ENCODE measurements at places on chromosomes 2 and 18.

DNA sequence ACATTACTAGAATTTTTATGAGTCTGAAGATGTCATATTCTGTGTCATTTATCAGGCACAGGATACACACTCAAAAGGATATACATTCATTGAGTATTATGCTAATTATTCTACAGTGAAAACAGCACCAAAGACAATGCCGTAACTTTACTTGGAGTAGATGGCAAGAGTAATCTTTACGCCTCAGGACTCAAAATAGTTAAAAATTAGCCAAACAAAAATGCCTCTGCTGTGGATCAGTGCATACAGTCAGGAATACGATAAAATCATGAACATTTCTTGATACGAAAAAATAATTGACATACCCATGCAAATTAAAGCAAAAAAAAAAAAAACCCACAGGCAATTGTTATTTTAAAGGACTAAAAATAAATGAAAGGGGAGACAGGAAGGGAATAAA, 129.7 kb downstream of the NETO1 start:
- no peak for DNase-seq

- peak; percentile 80 for DNase-seq
These were observed 10.6 kb downstream of the HTRA2 start for GRCh38 chr2:74540291-74540690.

GRCh38 chr2:227860221-227860641, 11.2 kb upstream of the DAW1 start:
- DNase-seq: peak; percentile 79

DNA sequence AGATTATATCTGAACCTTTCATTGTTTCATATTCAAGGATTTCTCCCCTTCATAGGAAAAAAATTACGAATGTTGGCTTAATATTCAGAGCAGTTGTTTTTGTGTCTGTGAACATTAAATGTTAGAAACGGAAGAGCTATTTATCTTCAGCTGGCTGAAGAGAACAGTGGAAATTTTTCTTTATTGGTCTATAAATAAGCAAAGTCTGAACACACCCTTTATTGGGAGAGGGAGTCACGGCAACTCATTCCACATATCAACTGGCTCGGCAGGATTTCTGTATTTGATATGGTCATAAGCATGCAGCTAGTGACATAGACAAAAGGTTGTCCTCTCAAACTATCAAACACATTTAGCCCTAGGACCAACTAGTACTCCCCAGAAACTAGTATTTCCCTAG, 468.4 kb upstream of the HNRNPA3 start:
- no peak for DNase-seq

GRCh38 chr2:102273619-102274211, 37.6 kb upstream of the IL1RL1 start:
- no peak for DNase-seq

GRCh38 chr2:219306047-219306446, 3.2 kb downstream of the PTPRN start:
- DNase-seq: no peak

DNA sequence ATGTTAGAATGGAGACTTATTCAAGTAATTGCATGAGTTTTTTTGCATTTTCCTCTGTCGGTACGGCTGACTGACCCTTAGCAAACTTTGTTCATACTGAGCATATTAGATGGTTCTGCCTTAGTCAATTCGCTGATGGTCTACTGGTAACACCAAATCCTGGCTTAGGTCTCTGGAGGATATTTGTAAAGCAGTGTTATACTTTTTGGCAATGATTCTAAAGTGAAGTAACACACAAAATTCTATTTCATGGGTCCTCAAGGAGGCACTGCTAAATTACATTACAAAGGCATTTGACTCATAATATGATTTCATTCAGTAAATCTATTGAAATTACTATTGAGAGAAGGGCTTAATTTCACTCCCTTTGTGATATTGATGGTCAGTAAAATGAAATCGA, 246.8 kb upstream of the RASGRP3 start:
- no peak for DNase-seq

GRCh38 chr18:57789759-57790158, 13.4 kb downstream of the ATP8B1 start:
- DNase-seq: no peak

DNA sequence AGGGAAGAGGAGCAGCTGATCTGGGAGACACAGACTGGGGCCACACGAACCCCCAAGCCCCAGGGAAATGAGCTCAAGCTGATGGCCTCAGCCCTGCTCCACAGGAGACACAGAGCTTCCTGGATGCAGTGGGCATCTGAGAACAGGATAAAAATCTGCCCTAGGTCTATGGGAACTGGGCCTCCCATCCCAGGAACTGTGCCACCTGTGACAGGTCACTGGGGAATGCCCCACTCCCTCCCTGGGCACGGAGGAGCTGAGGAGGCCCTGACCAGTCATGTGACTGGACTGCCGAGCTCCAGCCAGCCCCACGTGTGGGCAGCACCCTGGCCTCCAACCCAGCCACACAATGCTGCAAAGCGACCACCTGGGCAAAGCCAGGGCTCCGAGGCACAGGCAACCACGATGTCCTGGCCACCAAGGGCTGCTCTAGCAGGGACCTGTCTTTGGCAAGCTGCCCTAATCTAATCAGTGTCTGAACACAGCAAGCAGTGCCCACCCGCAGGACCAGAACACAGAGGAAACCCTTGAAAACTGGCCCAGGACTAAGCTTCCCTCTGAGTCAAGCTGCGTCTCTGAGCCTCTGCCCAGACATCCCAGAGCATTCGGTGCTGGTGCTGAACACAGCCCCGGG, 57.8 kb upstream of the ID2 start:
- no peak for DNase-seq

DNA sequence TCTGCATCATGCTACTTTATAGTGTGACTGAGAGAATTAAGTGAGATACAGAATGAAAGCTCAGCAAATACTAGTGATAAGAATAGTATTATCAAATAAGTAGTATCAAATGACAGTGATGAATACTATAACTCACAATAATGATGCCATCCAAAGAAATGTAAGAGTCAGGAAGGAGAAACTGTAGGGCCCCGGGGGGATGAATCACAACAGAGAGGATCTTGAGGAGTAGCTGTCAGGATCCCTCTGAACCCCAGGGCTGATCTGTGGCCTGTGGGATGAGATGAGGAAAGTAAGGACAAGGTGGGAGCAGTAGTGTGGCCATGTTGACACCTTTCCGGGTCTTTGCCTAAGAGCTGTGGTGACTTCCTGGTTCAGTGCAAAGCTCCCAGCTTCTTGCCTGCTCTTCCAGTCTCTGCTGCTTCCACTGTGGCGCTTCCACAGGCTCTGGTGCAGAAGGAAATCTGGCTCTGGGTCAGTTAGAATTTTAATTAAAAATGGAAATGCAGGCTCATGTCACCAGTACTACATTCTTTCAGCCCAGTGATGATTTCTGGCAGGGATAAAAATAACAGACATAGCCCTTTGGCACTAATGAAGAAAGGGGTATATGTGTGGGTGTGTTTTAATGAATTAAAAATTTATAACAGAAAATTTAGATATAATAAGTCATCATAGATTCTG, 166.9 kb downstream of the MYO3B start:
- no peak for DNase-seq

GRCh38 chr18:51235009-51235789, 37.7 kb upstream of the MEX3C start:
- no peak for DNase-seq

DNA sequence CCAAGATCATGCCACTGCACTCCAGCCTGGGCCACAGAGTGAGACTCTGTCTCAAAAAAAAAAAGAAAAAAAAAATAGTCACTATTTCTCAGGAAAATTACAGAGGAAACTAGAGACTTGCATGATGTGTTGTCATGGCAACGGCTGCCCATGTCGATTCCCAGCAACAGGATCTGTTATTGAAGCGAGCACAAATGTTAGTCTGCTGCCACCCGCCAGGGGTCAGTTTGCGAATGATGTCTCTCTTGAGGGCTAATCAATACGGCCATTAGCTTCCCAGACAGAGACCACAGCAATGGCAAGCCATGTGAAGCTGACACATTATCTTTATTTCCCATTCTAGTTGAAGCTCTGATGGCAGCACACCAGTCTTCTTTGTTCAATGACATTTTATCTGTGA, 32.4 kb upstream of the ACYP2 start:
- no peak for DNase-seq

- DNase-seq: no peak
These were observed 1058.5 kb downstream of the CBLN2 start for GRCh38 chr18:71485611-71486010.

GRCh38 chr2:120394764-120395163, 48.8 kb downstream of the INHBB start:
- DNase-seq: peak; percentile 54

DNA sequence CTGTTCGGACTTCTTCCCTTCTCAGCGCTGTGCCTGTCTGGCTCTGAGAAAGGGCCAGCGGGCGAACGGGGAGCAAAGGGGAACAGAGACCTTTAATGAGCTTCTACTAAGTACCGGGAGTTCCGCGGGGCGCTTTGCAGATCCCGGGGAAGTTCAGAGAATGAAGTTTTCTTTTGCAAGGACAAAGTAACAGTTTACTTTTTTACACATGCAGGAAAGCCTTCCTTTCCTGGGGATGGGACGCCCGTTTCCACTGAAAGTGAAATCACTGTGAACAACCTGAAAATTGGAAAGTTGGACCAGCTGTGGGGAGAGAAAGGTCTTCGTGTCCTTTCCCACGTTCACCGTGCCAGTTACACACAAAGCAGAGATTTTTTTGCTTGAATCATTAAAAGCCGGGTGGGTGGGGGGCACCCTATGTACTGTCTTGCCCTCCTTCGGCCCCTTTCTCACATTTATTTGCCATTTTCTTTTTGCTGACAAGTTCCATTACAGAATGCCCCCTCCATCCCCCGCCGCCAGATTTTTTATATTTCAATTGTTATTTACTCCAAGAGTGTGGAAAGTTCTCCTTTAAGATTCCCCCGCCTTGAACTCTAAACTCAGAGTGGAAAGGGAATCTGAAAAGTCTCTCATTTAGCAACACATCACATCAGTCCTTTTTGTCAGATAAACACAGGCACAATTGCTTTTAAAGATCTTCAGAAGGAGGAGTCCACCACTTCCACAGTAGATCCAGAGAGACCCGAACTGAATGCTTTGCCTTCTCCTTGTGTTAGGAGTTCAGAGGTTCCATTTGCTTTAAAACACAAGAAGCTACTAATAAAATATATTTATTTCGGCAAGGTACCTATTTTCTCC, 1.1 kb upstream of the FN1 start:
- DNase-seq: peak; percentile 78

- peak; percentile 29 for DNase-seq
These were observed 20.9 kb downstream of the SPEG start for GRCh38 chr2:219455581-219455980.

DNA sequence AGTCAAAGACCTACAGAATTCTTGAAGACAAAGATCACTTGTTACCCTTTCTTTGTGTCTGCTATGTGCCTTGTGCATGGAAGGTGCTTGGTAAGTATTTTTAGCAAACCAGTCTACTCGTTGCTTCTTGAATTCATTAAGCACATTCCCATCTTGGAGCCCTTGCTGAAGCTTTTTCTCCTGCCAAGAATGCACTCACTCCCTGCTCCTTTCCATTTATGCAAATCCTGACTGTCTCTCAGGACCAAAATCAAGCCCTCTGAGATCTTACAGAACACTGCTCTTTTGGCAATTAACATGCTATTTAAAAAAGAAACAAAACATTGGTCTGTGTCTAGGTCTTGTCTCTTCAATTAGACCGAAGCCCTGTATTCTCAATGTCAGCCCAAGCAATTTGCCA, 75.8 kb downstream of the CLHC1 start:
- DNase-seq: no peak

- DNase-seq: peak; percentile 68
These were observed 97.6 kb downstream of the NDUFA10 start for GRCh38 chr2:239927424-239927981.

- peak; percentile 22 for DNase-seq
These were observed 6.6 kb downstream of the CAPN10 start for GRCh38 chr2:240593026-240593702.

- peak; percentile 81 for DNase-seq
These were observed 26.0 kb downstream of the CTAGE1 start for GRCh38 chr18:22391407-22392345.

GRCh38 chr2:54480025-54480424, 23.9 kb downstream of the SPTBN1 start:
- no peak for DNase-seq

GRCh38 chr2:171807831-171808393, 86.1 kb downstream of the SLC25A12 start:
- DNase-seq: no peak

DNA sequence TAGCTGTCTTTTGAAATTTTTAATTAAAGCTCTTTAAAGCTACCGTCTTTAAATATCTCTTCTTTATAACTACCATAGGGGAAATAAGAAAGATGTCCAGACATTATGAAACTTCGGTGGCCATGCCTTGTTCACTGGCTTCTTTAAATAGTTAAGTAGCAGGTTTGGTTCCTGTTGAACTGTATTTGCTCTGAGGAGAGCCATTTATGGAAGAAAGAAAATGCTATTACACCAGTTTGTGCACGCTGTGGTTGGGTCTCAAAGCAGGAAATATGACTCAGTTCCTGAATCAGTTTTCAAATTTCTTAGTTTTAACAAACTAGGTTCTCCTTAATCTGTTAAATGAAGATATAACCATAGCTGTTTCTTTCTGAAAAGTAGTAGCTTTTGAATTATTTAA, 12.2 kb downstream of the ARPC2 start:
- DNase-seq: no peak

DNA sequence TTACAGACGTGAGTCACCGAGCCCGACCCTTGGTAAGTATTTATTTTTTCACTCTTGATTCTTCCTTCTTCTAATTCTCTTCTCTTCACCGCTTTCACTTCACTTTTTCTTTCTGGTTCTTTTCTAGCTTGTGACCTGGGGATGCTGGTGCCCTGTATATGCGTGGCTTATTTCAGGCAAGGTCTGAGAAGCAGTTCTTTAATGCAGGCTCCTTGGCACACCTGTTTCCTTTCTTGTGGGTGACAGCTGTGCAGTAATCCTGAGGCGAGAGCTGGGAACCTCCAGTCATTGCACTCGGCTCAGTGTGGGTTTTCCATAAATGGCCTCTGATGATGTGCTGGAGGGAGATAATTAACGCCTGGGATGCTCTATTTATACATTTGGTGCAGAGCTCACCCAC, 193.8 kb downstream of the TSN start:
- no peak for DNase-seq

DNA sequence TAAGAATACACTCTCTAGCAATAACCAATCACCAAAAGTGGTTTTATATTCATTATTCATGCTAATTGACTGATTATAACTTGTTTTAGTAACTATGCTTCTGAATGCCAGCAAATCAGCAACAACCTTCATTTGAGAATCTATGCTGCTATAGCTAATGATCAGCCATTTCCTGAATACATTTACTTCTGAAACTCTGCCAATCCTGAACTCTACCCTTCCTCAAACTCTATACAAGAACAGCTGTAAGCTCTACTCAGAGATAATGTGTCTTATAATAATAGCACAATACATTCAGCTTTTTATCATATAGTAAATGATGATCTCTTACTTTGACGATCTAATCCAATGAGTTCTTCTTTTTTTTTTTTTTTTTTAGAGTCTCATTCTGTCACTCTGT, 85.7 kb upstream of the EPAS1 start:
- no peak for DNase-seq

GRCh38 chr2:33505966-33506365, 29.5 kb downstream of the RASGRP3 start:
- DNase-seq: no peak

- no peak for DNase-seq
These were observed 530.3 kb upstream of the FSIP2 start for GRCh38 chr2:185208261-185208660.
